ENCODE measurements at places on chromosomes 5 and 9.

DNA sequence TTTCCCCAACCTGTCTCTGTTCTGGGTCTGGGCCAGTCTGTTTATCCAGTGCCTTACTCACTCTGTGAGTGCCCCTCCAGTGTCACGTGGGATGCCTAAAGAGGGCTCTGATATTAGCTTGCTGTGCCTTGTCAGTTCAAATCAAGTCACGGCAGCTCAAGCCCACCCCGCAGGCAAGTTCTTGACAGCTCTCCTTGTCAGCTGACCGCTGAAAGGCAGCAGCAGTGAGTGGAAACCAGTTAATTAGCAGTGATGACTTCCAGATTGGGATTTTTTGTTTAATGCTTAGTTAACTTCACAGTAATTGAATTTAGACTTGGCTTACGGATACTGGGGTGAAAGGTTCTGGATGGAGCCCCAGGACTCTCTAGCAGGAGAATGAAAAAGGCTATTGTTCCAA, 210.1 kb downstream of the PSAT1 start:
- no peak for DNase-seq

DNA sequence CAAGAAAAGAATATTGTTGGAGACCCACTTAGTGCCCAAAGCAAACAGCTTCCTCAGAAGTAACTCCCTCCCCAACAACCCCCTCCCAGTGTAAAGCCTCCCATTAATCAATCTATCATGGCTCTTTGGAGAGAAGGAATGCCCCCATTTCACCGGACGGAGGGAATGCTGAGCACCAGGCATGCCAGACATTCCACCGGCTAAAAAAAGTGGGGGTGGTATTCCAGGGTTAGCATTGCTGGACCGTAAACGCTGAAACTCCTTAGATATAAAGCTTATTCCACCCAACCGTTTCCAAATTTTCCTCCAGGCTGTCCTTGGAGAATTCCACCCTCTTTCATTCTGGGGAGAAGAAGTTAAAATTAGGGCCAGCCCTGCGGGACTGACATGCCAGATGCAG, 363 bp upstream of the MAMDC2 start:
- no peak for DNase-seq

- DNase-seq = no peak
Observed at GRCh38 chr9:70392189-70392588, 22.3 kb downstream of the KLF9 start.

DNA sequence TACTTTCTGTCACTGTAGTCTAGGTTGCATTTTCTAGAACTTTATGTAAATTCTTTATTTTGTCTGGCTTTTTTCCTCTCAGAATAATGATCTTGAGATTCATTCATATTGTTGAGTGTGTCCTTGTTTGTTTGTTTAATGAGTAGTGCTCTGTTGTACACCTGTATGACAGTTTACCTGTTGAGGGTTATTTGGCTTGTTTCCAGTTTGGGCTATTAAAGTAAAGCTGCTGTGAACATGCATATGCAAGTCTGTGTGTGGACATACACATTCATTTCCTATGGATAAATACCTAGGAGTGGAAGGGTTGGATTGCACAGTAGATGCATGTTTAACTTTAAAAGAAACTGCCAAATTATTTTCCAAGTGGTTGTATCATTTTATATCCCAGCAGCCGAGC, 30.4 kb downstream of the MVB12B start:
- DNase-seq = no peak

GRCh38 chr5:72486371-72486770, 20.8 kb downstream of the ZNF366 start:
- DNase-seq = no peak

GRCh38 chr9:131095666-131096268, 564 bp upstream of the AIF1L start:
- DNase-seq = no peak

- DNase-seq = no peak
Observed at GRCh38 chr5:174625591-174626350, 98.6 kb upstream of the MSX2 start.

GRCh38 chr9:28981129-28981528, 1407.8 kb upstream of the C9orf72 start:
- no peak for DNase-seq

GRCh38 chr5:169581580-169582227, 1.9 kb upstream of the SPDL1 start:
- peak; percentile 17 for DNase-seq

DNA sequence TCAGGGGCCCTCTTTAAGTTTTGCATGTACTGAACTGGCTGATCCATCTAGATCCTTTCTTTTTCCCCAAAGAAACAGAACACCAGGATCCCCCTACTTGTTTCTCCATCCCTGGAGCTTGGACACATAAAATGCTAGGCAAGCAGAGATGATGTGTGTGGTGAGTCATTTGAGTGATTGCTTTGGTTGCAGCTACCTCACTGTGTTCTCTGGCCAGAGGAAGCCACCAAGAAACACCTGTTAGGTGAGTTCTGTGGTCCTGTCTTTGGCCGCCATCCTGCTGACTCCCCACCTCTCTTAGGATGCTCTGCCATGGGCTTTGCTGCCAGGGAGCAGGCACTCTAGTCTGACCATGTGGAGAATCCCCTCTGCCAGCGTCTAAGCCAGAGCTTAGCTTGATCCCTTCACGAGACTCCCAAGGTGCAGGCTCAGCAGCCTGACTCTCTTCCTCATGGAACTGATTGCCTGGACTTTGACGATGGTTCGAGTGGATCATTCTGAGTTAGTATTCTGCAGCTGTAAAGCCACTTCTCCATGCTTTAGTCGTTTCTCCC, 27.3 kb upstream of the DENND1A start:
- DNase-seq = no peak
